Subcutaneous preadipocyte (primary cell): ENCODE measurements at places on chromosomes 2 and 18. TPM values are rescaled to one million over a fixed set of nuclear protein-coding genes. Genes with fewer than 3 reads are reported as not detected.

ING5 gene
- 18.0 and 25.4 TPM in 2 replicates for total RNA-seq

B4GALT6 gene
- total RNA-seq, result 3.7 and 6.3 TPM in 2 replicates

HAAO gene
- 0.20 and 0.37 TPM in 2 replicates for total RNA-seq

DSC3 gene
- total RNA-seq, result under 0.01 TPM in 1 of 2 replicates, not detected in the other

PDE11A gene
- not detected in 2 replicates for total RNA-seq

AMER3 gene
- not detected in 2 replicates for total RNA-seq

SNED1 gene
- 154 and 391 TPM in 2 replicates for total RNA-seq

REG1B gene
- total RNA-seq, result not detected in 2 replicates

SOS1 gene
- 13.5 and 18.0 TPM in 2 replicates for total RNA-seq

PIGN gene
- total RNA-seq, result 41.5 and 46.9 TPM in 2 replicates

BUB1 gene
- 36.7 and 68.6 TPM in 2 replicates for total RNA-seq

CROCC2 gene
- total RNA-seq, result 0.20 and 0.37 TPM in 2 replicates

SATB2 gene
- 10.3 and 11.1 TPM in 2 replicates for total RNA-seq

ST8SIA3 gene
- total RNA-seq, result not detected in 2 replicates

PDCD1 gene
- total RNA-seq, result not detected in 2 replicates

LIPG gene
- total RNA-seq, result 1.5 and 4.5 TPM in 2 replicates

CD28 gene
- total RNA-seq, result not detected in 2 replicates

KCNG2 gene
- not detected in 2 replicates for total RNA-seq

LIMS3 gene
- total RNA-seq, result 0.20 and 2.2 TPM in 2 replicates

SLC9A2 gene
- total RNA-seq, result under 0.01 TPM in 2 replicates

CRYGC gene
- not detected in 2 replicates for total RNA-seq

NYAP2 gene
- not detected in 2 replicates for total RNA-seq

SCN2A gene
- under 0.01 and 0.20 TPM in 2 replicates for total RNA-seq

CSRNP3 gene
- 0.20 and 0.73 TPM in 2 replicates for total RNA-seq

TRIM43 gene
- not detected in 2 replicates for total RNA-seq

SLC5A7 gene
- not detected in 2 replicates for total RNA-seq

OSBPL6 gene
- total RNA-seq, result 2.2 and 4.1 TPM in 2 replicates

NPPC gene
- not detected in 2 replicates for total RNA-seq

CHAC2 gene
- 4.0 and 9.2 TPM in 2 replicates for total RNA-seq

SCTR gene
- not detected in 2 replicates for total RNA-seq
